ENCODE measurements at places on chromosomes 2 and 18.

DNA sequence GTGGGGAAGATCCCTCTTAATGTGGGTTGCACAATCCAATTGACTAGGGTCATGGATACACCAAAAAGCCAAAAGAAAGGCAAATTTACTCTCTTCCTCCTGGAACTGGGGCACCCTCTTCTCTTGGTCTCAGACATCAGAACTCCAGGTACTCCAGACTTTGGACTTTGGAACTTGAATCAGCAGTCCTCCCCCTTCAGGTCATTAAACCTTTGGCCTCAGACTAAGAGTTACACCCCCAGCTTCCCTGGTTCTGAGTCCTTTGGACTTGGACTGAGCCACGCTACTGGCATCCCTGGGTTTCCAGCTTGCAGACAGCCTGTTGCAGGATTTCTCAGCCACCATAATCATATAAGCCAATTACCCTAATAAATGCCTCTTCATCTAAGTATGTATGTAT, 50.8 kb upstream of the KIF5C start:
- DNase-seq, result no peak

DNA sequence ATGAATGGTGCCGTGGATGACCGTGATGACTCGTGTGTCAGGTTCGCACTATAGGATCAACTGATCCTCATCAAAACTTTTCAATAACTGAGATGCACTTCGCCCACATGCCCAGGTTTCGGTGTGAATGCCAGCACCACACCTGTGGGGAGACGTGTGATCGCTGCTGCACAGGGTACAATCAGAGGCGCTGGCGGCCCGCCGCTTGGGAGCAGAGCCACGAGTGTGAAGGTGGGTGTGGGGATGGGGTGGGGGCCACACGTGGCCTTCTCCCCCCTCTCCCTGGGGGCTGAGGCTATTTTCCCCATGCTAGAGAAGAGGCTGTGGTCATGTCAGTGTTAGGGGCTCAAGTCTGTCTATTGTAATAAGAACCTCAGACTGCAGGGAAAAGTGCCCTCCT, 69.0 kb downstream of the LAMA3 start:
- no peak for DNase-seq

DNA sequence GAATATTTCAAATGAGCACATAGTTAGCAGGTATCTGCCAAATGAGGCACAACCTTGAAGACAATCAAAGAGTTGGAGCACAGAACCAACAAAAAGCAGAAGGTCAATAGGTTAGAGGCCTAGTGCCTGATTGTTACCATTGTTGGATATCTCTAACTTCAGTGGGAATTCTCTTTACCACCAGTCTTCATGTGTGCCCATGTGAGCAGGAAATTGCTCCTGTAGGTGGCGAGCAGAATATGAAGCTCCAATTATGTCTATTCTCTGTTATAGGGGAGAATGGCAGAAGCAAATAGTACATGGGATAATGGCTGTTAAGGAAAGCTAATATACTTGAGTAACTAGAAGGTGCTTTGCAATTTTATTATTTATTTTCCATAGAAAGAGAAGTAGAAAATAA, 14.9 kb upstream of the ZNF385B start:
- DNase-seq, result no peak

DNA sequence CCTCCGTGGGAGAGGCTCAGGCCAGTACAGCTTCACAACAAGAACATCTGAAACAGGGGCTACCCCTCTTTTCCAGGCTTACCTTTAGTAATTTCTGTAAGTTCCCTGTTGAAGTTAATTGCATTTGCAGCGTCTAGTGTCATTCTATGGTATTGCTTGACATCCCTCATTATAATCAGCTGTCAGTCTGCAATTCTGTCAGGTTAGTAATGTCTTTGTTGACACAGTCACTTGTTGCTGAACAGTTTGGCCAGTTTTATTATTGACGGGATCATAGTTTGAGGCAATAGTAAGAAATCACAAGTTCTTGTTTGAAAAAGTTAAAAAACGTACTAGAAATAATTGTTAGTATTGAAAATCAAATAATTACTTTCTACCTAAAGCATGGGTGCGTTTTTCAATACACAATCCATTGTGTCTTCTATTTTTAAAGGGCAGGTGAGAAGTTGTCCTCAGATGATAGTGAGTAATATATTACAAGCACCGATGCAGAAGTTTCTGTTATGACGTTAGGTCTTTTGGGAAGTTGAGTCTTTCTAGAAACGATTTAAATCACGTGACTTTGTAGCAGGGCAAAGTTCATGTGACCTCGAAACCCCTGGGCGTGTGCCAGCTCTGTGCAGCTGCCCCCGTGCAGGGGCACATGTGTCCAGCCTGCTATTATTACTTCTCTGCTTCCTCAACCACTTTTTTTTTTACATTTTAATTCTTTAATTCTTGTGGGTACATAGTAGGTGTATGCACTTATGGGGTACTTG, 49.5 kb upstream of the MBP start:
- no peak for DNase-seq

DNA sequence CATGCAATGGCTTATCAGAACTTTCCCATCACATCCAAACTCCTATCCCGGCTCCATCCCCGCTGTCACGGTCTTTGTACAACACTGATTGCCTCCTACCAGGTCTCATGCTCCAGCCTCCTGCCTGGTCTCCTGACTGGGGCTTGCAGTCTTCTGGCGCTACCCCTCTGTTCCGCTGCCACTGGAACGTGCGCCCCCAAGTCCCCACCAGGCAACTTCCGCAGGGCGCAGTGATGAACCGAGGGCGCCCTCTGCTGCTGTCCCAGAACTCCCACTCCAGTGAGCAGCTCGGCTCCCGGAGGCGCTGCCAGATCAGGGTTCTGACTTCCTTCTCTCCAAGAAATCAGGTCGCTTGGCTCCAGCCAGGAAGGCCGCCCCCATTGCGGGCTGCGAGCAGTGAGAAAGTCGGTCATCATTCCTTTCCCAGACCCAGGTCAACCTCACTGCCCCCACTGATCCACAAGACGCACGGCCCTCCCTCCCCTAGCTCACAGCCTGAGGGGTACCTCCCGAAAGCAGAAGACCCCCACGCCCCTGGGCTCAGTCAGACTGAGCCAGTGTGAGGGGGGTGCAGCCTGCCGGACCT, 43.9 kb upstream of the RAB11FIP5 start:
- DNase-seq, result no peak

DNA sequence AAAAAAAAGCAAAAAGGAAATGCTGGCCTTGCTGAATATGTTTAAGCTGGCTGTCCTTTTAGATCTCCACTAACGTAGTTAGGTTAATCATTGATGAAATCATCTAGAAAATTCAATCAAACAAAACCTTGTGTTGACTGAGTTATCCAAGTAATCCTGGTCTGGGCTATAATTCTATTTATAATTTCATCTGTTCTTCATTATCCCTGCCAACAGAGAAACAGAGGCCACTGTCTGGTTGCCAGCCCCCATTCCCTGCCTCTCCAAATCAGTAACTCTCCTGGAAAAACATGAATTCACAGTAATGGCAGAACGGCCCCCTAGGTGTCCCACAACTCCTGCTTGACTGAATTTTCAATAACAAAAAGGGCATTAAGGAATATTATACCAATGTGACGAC, 24.6 kb downstream of the DOCK10 start:
- DNase-seq, result no peak

DNA sequence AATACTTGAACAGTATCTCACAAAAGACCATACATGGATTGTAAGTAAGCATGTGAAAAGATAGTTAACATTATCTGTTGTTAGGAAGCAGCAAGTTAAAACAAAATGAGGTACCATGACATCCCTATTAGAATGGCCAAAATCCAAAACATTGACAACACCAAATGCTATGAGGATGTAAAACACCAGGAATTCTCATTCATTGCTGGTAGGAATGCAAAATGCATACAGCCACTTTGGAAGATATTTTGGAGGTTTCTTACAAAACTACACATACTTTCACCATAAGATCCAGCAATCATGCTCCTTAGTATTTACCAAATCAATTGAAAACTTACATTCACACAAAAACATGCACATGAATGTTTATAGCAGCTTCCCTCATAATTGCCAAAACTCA, 30.9 kb upstream of the ICOS start:
- no peak for DNase-seq

GRCh38 chr2:190382851-190383250, 25.3 kb upstream of the MFSD6 start:
- DNase-seq, result no peak

GRCh38 chr2:239495791-239496233, 95.0 kb upstream of the HDAC4 start:
- DNase-seq, result no peak

DNA sequence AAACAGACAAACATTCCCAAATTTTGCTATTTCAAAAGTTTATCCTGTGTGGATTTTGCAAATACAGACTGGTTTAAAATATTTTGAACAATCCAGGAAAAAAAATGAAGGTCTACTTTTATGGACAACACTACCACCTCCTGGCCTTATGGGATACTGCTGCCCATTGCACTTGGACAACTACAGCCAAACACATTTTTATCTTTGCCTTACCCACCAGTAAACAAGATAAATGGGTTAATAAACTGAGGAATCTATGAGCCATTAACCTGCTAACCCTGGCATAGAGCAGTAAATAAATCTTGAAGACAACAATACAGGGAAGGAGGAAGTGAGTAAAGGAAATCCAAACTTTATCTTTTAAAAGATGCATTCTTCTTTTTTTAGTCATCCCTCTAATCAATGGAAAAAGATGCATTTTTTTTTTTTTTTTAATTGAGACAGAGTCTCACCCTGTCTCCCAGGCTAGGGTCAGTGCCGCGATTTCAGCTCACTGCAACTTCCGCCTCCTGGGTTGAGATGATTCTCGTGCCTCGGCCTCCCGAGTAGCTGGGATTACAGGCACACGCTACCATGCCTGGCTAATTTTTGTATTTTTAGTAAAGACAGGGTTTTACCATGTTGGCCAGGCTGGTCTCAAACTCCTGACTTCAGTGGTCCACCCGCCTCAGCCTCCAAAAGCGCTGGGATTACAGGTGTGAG, 2.1 kb upstream of the SPIRE1 start:
- no peak for DNase-seq

GRCh38 chr2:120880381-120880780, 144.7 kb downstream of the GLI2 start:
- DNase-seq, result no peak

GRCh38 chr18:13625355-13625754, 101.0 kb downstream of the FAM210A start:
- DNase-seq, result no peak

DNA sequence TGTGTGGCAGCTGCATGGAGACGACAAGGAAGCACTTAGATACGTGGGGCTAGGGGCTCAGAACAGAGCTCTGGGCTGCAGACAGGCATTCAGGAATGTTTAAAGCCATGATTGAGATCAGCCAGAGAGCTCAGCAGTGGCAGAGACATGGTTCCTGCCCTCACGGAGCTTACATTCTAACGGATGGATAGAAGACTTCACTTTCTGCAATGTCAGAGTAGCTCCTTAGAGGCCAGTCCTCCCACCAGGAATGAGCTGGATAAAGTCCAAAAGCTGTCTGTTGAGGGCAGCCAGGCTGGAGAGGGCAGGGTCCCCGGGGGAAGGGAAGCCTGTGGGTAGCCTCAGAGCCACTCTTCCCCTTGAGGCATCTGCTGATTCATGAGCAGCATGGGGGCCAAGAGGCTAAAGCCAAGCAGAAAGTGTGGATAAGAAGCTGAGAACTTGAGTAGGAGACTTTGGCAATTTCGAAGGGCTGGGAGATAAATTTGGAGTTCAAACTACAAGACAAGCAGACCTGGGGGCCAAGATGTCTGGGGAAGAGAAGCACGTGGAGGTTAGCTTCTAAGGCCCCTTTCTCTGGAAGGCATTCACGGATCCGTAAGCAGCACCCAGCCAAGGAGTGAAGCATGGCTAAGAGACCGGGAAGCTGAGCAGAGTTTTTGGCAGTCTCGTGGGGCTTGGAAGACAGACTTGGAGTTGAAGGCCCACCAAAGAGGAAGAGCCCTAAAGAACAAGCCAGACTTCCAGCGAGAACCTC, 9.7 kb upstream of the CIB4 start:
- DNase-seq, result no peak

GRCh38 chr18:68676913-68677312, 38.0 kb downstream of the TMX3 start:
- no peak for DNase-seq

DNA sequence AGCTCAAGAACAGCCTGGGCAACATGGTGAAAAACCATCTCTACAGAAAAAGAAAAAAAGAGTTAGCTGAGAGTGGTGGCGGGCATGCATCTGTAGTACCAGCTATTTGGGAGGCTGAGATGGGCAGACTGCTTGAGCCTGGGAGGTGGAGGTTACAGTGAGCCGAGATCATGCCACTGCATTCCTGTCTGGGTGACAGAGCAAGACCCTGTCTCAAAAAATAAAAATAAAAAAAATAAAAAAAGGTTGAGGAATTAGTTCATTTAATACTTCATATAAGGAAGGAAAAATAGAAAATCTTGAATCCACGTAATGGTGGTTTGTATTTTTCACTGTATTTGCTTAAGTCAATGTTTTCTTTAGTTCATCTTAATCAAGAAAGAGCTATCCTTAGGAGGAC, 241.7 kb downstream of the TGIF1 start:
- no peak for DNase-seq

DNA sequence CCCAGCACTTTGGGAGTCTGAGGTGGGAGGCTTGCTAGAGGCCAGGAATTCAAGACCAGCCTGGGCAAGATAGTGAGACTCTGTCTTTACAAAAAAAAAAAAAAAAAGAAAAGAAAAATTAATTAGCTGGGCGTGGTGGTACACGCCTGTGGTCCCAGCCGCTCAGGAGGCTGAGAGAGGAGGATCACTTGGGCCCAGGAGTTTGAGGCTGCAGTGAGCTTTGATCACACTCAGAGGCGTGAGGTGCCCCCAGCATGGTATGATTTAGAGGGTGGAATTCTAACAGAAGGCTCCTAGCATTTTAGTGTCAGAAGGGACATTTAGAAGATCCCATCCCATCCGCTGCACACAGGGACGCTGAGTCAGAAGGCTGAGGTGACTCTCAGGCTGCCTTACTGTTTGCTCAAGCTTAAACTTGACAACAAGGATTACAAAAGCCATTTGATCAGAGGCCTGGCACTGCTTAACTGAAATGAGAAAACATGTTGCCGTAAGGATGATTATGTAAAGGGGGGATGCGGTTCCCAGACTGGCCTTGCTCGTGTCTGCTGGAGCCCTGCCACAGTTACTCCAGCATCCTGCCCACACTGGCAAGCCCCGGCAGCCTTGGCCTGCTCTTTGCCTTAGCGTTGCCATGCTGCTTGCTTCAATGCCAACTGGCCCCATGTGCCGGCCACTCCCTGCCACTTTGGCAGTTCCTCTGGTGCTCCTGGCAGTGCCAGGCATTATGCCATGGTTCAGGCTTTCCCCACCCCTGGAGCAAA, 45.6 kb upstream of the SLC1A4 start:
- no peak for DNase-seq

DNA sequence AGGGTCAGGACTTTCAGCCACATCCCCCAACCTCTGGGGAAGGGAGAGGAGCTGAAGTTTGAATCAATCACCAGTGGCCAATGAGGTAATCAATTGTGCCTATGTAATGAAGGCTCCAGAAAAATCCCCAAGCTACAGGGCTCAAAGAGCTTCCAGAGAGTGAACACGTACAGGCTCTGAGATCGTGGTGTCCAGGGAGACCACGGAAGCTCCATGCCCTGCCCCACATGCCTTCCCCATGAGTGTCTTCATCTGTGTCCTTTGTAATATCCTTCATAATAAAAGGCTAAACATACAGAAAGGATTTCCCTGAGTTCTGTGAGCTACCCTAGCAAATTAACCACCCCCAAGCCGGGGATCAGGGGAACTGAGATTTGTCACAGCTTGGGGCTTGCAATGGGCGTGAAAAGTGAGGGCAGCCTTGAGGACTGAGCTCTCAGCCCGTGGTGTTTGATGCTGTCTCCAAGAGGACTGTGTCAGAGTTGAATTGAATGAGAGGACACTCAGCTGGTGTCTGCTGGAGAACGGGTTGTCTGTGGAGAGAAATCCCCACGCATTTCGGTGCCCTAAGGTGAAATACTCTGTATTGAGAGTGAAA, 25.5 kb upstream of the TUBB6 start:
- DNase-seq, result no peak

GRCh38 chr18:63137999-63138435, 181.6 kb downstream of the BCL2 start:
- no peak for DNase-seq
